ENCODE measurements at places on chromosomes 3 and 15.

DNA sequence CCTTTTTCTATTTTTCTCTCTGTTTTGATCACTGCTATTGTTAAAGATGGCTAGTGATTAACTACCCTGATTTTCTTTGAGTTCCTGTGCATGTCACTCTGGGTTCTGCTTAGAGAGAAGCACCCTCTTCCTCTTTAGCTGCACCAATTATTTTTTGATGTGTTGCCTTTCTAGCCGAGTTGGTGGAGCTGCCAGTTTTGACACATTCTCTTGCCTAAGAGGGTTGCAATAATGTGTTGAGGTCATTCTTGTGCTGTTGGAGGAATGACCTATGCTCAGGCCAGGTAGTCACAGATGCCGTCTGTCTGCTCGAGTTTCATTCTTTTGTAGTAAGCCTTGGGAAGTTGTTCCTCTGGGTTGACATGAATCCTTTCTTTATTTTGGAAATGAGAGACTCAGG lies 84.6 kb upstream of the DPH6 start:
- H3K27me3 ChIP-seq = no peaks in the 10 kb centered on the region
- DNase-seq = no peak
- no peaks in the 10 kb centered on the region for H3K36me3 ChIP-seq
- no peaks in the 10 kb centered on the region for H3K4me1 ChIP-seq

GRCh38 chr3:23038471-23038870 lies 164.7 kb upstream of the UBE2E2 start:
- H3K36me3 ChIP-seq = no peaks in the 10 kb centered on the region
- H3K27me3 ChIP-seq = no peaks in the 10 kb centered on the region

DNA sequence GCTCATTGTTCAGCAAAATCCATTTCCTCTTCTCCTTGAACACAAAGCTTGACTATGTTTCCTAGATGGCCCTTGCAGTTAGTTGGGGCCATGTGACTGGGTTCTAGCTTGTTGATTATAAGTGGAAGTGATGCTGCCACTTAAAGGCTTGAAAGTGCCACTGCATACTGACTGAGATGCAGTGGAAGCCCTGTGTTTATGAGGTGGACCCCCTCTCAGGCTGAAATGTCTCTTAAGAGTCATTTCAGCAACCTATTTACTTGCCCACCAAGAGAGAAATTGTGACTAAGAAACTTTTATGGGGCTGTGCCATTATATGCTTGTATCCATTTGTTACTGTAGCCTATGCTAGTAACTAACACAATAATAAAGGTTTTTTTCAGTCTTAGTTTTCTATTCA lies 8.4 kb upstream of the ANP32A start:
- no peaks in the 10 kb centered on the region for H3K36me3 ChIP-seq
- H3K4me3 ChIP-seq = no peak overlapping the region
- H3K27ac ChIP-seq = no peak overlapping the region

DNA sequence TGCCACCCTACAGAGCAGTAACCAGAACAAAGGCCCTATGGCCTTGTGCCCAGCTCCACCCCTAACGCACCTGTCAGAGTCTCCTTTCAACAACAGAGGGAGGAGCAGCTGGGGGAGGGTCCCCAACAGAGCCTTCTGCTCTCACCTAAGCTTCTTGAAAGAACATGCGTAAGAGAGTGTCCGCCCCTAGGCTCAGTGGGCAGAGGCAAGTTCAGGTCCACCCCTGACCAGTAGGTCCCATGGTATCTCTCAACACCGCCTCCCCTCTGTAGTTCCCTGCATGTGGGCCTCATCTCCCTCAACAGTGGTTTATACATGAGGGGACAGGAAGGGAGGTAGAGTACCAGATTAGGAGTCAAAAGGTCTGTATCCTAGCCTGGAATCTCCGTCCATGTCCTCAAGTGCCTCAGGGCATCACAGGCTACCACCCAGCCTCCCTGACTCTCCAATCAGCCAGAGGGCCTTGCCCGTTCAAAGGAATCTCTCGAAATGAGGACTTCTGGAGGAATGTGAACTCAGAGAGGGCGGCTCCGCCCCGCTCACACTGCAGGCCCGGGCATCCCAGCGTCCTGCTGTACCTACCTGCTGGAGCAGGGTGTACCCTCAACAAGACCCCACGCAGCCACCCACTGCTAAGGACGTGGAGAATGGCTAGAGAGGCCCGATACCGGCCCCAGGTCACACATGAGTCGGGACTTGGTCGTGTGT lies 680 bp downstream of the POC1A start:
- no peaks in the 10 kb centered on the region for H3K36me3 ChIP-seq
- peak overlapping the region; percentile 71 for H3K27ac ChIP-seq
- no peak for DNase-seq

DNA sequence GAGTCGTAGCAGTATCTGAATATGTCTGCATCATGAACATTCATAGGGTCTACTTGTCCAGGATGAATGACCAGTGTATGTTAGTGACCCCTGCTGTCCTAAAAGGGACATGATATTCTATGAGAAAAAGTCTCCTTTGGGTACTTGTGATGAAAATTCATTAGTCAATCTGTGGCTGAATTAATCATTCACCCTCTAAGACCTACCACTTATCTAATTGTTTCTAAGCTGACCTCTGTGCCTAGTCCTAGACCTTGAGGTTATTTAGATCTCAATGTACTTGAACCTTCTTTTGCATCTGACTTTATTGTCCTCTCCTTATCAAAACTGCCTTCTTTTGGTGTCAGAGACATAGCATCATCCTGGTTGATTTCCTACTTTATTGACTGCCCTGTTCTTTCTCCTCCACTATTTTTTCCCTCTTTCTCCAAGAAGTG lies 799.3 kb downstream of the DIPK2A start:
- no peaks in the 10 kb centered on the region for H3K27me3 ChIP-seq
- H3K4me3 ChIP-seq = no peak overlapping the region
- peak; percentile 12 for DNase-seq
- H3K36me3 ChIP-seq = no peaks in the 10 kb centered on the region
- H3K4me1 ChIP-seq = no peaks in the 10 kb centered on the region

- H3K27me3 ChIP-seq = no peaks in the 10 kb centered on the region
- DNase-seq = no peak
- no peak overlapping the region for H3K27ac ChIP-seq
- H3K4me1 ChIP-seq = no peaks in the 10 kb centered on the region
- no peak overlapping the region for H3K4me3 ChIP-seq
Measured at GRCh38 chr3:82461049-82461889, 699.8 kb upstream of the GBE1 start.

- H3K27ac ChIP-seq = no peak overlapping the region
- no peaks in the 10 kb centered on the region for H3K27me3 ChIP-seq
- peaks cover 20% of the 10 kb centered on the region for H3K36me3 ChIP-seq
- DNase-seq = no peak
- H3K4me1 ChIP-seq = peaks cover 12% of the 10 kb centered on the region
Measured at GRCh38 chr3:39136533-39137434, 16.6 kb downstream of the CSRNP1 start.

DNA sequence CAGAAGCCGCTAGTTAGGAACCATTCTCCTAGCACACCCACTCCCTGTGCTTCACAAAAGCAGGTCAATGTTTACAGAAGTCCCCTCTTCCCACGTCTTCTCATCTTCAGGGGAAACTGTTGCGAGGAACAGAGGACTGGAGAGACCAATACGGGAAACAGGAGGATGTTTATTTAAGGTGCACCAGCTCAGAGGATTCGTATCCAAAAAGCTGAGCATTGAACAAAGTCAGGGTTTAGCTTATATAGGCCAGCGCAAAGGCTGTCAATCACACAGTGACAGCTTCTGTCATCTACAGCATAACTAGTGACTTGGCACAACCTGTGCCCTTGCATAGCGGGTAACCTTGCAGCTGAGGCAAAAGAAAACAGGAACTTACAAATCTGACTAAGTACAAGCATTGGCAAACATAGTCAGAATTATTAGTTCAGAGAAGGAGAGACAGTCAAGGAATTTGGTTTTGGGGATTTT lies 61.3 kb downstream of the ZDHHC19 start:
- peaks cover 3% of the 10 kb centered on the region for H3K4me1 ChIP-seq
- H3K27ac ChIP-seq = no peak overlapping the region
- H3K4me3 ChIP-seq = no peak overlapping the region
- H3K27me3 ChIP-seq = no peaks in the 10 kb centered on the region

DNA sequence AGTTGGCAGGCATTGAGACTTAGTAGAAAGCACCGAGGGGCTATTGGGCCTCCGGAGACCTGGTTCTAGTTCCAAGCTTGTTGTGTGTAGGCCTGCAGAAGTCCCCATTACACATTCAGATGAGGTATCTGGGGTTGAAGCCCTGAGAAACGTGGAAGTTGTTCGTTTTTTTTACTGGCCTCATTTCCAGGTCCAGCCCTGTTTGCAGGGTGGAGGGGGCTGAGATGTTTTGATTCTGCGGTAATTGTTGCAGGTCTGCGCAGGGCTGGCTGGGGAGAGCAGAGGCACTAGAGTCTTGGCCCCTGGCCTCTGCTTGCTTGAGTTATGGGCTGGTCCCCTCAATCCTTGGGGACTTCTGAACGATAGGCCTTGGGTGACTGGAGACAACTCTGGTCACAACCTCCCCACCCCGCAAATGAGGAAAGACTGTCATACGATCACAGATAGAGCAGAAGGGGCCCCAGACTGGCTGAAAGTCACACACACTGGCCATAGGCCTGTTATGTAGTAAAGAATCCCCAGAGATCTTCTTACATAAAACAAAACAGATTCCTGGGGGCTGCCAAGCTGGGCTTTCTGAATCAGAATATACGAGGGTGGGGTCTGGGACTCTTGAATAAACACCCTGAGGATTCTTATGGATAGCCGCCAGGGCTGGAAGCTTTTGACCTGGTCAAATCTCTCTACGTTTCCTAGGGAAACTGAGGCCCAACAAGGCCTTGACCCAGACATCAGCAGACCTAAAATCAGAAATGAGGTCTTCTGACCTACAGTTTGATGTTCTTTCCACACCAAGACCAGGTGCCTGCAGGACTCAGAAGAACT lies 15.6 kb downstream of the KBTBD13 start:
- no peaks in the 10 kb centered on the region for H3K27me3 ChIP-seq
- H3K36me3 ChIP-seq = no peaks in the 10 kb centered on the region
- no peak for DNase-seq
- H3K27ac ChIP-seq = no peak overlapping the region

GRCh38 chr15:86231864-86232721 lies 152.4 kb downstream of the AGBL1 start:
- no peak overlapping the region for H3K4me3 ChIP-seq
- no peak overlapping the region for H3K27ac ChIP-seq
- H3K27me3 ChIP-seq = peaks cover 2% of the 10 kb centered on the region
- H3K36me3 ChIP-seq = no peaks in the 10 kb centered on the region
- H3K4me1 ChIP-seq = peaks cover 7% of the 10 kb centered on the region
- peak; percentile 25 for DNase-seq

DNA sequence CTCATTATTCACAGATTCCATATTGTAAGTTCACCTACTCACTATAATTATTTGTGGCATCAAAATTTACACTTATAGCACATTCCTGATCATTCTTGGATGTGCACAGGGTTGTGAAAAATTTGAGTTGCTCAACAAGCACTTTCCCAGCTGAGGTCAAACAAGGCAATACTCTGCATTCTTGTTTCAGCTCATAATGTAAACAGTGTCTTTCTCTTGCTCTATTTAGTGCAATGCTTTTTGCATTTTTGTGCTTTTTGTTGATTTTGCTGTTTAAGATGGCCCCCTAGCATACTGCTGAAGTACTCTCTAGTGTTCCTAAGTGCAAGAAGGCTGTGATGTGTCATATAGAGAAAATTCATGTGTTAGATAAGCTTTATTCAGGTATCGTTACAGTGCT lies 66.7 kb upstream of the TNIK start:
- no peak overlapping the region for H3K4me3 ChIP-seq
- peaks cover 21% of the 10 kb centered on the region for H3K4me1 ChIP-seq
- peak; percentile 77 for DNase-seq

Data from astrocyte (in vitro differentiated cells and primary cell).